ENCODE measurements at places on chromosomes 12 and 14. TPM values are rescaled to one million over a fixed set of nuclear protein-coding genes. Genes with fewer than 3 reads are reported as not detected.
A peak's percentile ranks its signal among the peaks of the same experiment; 100 is the strongest.

DNA sequence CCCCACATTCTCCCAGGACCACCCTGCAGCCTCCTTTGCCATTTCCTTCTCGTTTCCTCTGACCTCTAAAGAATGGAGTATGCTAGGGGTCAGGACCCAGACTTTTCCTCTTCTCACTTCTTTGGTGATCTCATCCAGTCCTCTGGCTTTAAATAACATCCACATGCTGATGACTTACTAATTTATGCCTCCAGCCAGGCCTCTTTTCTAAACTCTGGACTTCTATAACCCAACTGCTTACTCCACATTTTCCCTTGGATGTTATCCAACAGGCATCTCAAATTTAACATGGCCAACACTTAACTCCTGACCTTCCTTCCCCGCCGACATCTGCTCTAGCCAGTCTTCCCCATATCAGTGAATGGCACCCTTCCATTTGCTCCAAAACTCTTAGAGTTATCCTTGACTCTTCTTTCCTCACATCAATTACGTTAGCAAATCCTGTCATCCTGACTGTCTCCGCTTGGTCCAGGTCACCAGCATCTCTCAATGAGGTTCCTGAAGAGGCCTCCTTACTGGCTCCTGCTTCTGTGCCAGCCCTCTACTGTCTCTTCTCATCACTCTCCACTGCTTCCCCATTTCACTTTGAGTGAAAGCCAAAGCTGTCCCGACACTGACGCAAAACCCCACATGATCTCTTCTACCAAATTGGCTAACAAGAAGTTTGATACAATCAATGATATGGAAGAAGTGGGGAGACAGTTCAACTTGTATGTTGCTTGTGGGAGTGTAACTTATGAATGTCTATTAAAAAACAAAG lies 42.7 kb downstream of the TMBIM6 start:
- no peak for DNase-seq

DNA sequence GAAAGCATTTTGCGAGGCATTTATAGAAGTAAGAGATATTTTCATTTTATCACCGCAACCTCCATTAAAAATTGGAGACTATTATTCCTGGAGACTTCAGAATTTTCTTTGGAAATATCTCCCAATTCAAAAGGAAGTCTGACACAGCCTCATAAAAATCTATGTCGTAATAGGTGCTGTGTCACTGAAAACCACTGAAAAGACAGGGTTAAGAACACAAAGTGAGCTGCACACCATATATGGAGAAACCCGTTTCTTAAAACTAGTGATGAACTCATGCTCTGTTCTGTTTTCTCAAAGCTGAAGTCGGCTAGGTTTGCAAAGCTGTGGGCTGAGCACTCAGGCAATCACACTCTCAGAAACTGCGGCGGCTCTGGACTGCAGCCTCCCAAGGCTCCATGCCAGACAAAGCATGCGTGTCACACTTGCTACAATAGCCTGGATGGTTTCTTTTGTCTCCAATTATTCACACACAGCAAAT lies at the start of gene GLIPR1:
Gene GLIPR1 (plus strand): TSS at position 287 of the 481 bp plus-strand sequence. CDS start 126 bp downstream, at position 413.
- peak; percentile 54 for DNase-seq

DNA sequence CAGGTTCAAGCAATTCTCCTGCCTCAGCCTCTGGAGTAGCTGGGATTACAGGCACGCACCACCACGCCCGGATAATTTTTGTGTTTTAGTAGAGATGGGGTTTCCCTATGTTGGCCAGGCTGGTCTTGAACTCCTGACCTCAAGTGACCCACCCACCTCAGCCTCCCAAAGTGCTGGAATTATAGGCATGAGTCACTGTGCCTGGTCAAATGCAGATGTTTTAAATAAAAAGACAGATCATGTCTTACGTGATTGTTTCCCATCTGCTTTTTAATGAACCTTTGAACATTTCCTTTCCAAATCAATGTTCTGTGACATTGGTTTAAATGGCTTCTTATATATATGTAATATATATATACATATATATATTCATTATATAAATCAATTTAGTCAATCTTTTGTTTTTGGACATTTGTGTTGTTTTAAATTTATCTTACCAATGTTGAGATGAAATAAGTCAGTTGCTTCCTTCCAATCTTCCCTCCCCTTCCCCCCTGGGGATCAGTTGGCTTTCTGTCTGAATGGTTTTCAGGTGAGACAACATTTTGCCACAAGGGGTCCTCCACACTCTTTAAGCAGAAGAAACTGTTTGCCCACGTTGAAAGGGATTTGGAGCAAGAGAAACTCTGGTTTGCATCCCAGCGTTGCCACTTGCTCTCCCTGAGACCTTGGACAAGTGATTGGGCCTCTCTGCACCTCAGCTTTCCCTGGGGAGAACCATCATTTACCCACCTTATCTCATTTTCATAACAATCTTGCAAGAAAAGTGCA lies 47.6 kb upstream of the RBM19 start:
- DNase-seq: no peak

DNA sequence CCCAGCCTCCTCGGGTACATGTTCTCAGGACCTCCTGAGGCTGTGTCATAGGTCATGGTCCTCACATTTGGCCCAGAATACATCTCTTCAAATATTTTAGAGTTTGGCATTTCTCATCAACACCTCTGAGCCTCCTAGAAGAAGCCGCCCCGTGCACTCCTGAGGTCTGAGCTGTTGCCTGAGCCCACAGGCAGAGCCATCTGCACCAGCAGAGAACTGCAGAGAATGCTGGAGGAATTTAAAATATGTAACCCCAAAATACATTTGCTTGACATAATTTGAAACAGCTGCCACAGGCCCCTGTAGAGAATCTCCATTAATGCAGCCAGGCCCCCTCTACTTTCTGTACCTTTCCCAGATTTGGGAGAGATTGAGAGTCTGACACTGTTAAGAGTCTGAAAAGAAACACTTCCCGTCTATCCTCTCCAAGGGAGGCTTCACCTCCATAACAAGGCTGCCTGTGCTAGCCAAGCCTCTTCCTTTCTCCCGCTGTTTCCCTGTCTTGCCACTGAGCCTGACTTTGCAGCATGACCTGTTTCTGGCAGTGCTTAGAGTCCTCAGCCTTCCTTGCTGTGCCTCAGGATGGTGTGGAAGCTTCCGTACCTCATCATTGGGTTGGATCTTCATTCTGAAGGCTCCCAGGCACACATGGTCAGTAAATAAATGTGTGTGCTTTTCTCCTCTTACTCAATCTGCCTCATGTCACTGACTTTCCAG lies 95.4 kb upstream of the SFSWAP start:
- DNase-seq: no peak

DNA sequence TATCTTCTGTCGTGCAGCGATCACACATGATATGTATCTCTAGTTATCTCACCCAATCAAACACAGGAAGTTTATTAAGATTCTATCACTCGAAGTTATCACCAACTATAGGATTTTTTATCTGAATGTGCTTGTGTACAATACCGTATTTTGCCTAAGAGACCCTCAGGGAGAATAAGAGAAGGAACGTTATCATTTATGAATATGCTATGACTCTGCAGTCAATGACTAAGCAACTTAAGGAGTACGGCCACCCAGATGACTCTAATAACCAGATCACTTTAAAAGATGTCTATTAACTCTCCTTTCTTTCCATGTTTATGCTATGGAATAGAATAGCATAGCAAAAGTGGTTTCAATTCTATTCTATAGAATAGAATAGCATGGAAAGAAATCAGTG lies 486.4 kb downstream of the BCL11B start:
- DNase-seq: no peak

DNA sequence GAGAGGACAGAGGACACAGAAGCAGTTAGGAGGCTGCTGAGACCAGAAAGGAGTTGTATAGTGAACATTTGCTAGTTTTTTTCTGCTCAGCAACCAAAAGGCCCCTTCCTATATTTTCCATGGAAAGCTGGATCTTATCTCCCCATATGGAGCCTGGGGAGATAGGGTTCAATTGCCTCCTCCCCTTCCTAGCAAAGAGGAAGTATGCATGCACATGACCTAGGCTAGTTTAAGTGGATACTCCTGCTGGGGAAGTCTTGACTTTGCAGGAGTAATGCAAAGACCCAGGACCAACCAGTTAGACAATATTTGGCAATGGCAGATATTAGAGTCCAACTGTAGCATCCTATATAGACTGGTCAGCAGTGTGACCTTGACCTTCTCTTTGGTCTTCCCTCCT lies 15.1 kb downstream of the CHD8 start:
- DNase-seq: no peak

- no peak for DNase-seq
Observed at GRCh38 chr12:47473091-47473490, 232.7 kb downstream of the RPAP3 start.

GRCh38 chr14:90521084-90521929 lies 124.5 kb downstream of the CALM1 start:
- DNase-seq: no peak

DNA sequence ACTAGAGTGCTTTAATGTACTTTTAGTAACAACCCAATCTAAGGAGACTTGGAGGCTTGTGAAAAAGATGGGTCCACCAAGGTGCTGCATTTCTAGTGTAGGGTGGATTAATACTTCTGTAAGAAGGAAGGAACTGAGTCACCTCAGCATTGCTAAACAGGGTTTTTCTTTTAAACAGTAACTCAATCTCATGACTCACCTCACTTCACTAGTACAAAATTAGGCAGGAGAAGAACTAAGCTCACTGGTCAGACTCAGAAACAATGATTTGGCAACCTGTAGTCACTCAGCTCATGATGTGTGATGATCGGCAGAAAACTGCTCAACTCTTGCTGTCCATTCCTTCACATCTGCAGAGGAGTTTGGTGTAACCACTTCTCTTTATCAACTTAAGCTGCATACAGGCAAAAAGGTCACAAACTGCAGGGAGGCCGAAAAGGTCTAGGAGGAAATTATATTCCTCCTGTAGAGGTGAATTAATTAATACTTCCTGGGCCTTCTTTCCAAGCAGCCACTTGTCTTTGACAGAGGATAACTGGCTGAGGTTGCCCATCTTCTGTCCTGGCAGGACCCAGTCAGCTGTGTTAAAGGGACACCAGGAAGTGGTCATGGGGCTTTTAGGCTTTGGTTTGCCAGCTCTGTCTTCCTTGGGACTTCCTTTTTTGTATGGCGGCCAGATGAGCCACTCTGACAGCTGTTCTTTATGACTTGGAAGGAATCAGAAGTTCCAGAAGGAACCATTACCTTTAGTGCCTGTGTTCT lies 466.9 kb downstream of the FUT8 start:
- no peak for DNase-seq

DNA sequence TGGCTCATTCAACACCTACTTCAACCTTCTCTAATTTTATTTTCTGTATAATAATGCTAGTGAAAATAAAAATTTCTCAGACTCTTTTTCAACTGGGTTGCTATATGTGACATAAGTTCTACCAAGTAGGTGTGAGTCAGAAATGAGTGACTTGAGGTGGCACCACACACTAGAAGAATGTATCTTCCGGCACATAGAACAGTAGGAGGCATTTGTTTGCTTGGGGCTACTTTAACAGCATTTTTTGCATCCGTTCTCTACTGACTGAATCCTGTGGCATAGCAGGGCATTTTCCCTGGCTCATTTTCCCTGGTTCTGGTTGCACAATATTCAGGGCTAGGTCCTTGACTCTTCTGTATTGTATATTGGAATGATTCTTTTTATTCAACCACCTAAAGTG lies 194.0 kb upstream of the SLC16A7 start:
- DNase-seq: no peak

DNA sequence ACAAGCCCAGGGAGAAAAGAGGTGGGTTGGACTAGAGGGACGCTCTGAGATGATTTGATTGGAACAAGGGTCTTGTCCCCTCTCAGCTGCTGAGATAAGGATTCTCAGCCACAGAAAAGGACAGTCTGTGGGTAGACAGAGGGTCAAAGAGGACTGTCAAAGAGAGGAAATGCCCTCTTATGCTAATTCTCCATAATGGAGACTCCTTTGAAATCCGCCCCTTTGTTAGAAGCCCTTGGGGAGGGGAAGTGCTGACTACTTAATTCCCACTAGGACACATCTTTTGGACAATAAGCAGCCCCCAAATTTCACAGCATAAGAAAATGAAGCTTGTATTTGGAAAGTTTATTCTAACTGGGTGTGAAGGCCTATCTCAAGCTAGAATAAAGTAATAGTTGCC lies 176.6 kb downstream of the KTN1 start:
- no peak for DNase-seq

DNA sequence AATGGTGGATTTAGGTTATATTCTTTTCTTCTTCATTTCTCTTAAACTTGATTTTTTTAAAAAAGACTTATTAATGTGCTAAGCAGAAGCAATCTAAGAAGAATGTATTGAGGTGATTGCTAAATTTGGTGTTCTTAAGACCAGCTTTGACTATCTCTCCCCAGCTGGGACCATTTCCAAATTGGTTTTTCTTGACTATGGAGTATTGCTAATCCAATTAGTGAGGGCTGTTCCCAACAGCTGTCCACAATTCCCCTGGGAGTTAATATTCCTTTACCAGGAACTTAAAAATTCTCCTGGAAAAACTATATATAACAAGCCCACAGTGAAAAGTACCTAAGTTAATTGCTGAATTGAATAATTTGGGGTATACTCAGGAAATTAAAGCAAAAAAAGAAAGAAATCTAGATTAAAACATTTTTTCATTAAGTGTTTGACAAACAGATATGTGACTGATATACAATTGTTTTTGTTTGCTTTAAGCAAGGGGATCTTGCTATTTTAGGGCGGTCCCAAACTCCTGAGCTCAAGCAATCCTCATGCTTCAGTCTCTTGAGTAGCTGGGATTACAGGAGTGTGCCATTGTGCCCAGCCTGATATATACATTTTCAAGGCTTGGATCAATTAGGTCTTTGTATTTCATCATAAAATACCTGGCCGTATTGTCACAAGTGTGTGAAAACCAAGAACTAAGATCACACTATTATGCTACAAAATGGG lies 105.0 kb downstream of the FAR2 start:
- no peak for DNase-seq

DNA sequence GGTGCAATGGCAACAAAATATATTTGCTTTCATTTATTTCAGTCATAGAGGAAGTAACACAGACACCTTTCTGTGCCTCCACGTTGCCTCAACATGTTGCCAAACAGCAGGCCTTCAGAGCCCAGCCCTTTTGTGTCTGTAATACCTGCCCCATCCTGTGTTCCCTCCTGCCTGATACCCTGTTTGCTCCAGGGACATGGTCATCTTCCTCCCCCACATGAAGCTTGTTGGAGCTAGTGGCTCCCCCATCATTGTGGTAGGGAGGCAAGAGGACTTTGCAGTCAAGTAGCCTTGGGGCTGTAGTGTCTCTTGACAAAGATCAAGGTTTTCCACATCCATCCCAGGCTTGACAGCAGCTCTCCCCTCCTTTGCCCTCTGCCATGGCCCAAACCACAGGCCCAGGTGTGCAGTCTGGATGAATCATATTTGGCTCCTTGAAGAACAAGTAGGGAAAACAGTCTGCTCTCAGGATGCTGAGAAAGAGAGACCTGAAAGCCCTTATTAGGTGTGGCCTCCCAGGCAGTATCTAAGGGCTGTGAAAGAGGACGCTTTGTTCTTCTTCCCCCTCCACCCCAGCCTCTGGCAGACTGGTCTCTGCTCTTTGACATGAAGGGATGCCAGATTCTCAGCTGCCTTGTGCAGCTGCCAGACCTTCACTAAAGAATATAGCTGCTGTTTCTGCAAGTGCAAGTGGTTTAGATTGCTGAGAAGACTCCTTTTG lies 329.0 kb downstream of the C12orf75 start:
- no peak for DNase-seq

GRCh38 chr14:21255385-21256101 lies 13.7 kb downstream of the HNRNPC start:
- no peak for DNase-seq

GRCh38 chr14:96489327-96489726 lies 12.9 kb upstream of the PAPOLA start:
- DNase-seq: no peak

MUCL1 gene
- total RNA-seq: not detected

KRT72 gene
- 105 TPM for total RNA-seq

PTPN21 gene
- total RNA-seq: not detected

PRIMA1 gene
- total RNA-seq: not detected

FLVCR2 gene
- total RNA-seq: 9.4 TPM

NFE2 gene
- not detected for total RNA-seq

CCDC175 gene
- total RNA-seq: not detected

GNS gene
- 35.2 TPM for total RNA-seq

RFX4 gene
- total RNA-seq: not detected
